Stimulated activated naive CD8-positive, alpha-beta T cell treated with anti-CD3 and anti-CD28 coated beads, Interleukin-15, amount 100 ng/mL, for 72 hours (primary cell): ENCODE measurements at places on chromosomes 12 and 14.

DNA sequence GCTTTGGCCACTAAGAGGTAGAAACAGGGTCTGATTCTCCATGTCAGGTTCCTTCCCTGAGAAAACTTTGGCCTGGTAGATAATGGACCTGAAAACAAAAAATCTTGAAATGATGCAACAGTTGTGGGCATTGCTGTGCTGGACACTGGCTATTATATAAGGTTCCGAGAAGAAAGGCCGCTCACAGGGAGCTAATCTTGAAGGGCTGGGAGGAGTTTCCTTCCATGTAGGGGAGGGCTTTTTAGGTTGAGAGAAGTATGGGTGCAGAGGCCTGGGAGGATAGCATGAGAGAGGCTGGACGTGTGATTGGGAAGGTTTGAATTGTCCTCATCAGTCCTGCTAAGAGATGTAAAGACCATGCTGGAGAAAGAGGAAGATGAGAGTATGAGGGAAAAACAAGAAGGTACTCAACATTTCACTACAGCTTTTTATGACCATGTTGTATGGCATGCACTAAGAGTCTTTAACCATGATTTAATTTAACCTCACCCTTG, 11.6 kb downstream of the LRRK2 start:
- DNase-seq: no peak

- no peak for DNase-seq
Observed at GRCh38 chr14:61593330-61593729, 102.0 kb upstream of the HIF1A start.

GRCh38 chr12:6311822-6312528, 1.5 kb downstream of the PLEKHG6 start:
- DNase-seq: no peak

- no peak for DNase-seq
Observed at GRCh38 chr12:132729541-132730320, 19.1 kb downstream of the PGAM5 start.

DNA sequence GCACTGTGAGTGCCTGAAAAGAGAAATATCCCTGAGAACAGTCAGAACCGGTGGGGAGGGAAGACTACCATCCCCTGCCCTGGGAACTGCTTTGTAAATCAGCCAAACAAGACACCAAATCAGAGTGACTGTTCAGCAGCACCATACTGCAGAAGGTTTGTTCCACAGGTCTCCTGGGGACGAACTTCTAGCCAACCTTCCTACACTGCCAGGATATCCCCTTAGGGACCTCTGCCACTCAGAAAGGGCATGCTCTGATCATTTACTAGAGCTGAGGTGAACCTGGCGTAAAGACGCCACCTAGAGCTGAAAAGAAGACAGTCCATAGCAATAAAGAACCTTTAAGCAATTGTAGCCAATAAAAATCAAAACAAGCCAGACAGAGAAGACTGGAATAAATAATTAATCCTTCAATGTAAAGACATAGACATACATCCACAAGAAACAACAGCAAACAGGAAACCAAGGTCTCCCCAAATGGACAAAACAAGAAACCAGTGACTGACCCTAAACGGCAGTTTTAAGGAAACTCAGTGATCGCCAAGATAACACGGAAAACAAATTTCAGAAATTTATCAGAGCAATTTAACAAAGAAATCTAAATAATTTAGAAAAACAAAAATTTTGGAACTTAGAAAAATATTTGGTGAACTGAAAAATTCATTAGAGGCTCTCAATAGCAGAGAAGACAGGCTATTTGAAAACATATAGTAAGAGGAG, 228.1 kb upstream of the AMIGO2 start:
- peak; percentile 74 for DNase-seq

DNA sequence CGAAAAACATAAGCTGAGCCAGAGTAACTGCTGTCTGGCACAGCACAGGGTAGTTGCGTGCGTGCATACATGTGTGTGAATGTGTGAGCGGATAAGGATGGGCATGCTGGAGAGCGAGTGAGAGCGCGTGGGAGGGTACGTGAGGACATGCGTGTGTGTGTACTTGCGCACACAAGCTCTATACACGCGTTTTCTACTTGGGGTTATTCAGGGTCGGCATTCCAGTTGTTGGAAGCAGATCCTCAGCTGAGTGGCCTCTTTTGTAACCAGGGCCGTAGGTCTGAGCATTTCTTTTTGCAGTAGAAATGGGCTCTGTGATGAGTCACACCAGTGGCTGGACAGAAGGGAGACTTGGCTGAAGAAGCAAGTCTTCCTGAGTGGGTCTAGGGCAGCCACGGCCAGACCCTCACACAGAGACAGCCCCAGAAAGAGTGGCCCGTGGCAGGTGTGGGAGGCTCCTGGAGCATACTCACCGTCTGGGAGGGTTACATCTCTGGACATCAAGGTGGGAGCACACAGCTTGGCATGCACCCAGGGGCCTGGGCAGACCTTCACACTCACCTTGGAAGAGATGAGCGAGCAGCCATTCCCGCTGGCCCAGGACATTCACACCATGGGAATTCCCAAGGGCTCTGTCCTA, 78.0 kb downstream of the LRRC74A start:
- no peak for DNase-seq

- DNase-seq: no peak
Observed at GRCh38 chr12:88893801-88894200, 313.5 kb upstream of the KITLG start.

DNA sequence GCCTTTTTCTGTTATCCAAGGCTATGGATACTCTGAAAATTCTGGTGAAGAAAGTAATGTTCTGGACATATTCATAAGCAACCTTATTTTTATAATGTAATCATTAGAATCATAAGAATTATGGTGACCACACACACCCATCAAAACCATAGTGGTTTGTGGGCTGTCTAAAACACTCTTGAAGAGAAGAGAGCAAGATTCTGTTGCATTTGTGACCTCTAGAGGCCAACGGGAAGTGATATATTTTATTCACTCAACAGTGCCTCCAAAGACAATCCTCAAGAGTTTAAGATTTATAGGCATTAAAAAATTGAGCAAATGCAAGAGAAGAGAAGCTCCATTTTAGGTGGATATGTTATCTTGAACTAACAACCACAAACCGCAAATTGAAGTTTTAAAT, 68.5 kb upstream of the LGR5 start:
- DNase-seq: no peak

DNA sequence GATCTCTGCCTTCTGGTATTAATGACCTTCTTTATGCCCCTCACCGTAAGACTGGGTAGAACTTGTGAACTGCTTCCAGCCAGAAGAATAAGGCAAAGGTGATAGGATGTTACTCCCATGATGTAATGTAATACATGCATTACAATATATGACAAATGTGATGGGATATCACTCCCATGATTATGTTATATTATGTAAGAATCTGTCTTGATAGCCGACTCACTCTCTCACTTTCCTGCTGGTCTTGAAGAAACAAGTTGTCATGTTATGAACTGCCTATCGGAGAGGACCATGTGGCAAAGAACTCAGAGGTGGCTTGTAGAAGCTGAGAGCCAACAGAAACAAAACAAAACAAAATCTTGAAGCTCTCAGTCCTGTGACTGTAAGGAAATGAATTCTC, 30.6 kb upstream of the OSBPL8 start:
- no peak for DNase-seq

DNA sequence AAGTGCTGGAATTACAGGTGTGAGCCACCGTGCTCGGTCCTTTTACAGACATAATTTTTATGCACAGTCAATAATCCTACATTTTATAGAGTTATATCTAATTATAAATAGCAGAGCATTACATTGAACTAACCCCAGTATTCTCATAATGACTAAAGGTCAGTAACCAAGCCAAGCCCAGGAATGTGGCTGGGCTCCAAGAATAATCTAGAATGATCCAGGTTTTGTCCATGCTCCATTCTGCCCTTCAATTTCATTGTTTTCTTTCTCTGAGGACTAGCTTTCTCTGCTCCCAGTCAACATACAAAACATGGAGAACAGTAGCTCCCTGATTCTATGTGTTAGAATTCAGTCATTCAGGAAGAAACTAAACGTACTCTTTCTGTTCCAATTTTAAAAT, 92.1 kb upstream of the KRR1 start:
- no peak for DNase-seq

DNA sequence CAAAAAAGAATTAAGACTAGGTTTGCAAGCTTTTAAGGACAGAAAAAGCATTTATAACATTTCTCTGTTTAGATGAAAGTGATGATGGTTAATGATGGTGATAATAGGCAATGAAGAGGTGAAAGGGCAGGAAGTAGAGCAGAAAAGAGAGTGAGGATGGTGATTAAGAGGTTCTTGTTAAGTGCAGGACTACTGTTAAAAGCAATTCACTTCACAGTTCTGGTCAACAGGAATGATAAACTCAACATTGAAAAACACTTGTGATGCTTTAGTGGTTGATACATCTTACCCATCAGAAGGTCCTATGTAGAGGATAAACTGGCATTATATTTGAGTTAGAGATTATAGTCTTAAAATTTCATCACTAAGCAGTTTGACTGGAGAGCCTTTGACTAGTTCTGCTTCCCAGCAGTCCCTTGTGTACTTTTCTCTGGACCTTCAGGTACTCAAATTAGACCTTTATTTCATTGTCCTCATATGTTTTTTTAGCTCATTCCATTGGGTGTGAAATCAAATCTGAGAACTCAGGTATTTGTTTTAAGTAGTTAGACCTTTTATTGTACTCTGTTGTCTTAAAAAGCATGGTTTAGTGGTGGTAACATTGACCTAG, 10.9 kb downstream of the RAP1B start:
- DNase-seq: no peak

- no peak for DNase-seq
Observed at GRCh38 chr12:2970744-2971143, 11.5 kb downstream of the TEAD4 start.

DNA sequence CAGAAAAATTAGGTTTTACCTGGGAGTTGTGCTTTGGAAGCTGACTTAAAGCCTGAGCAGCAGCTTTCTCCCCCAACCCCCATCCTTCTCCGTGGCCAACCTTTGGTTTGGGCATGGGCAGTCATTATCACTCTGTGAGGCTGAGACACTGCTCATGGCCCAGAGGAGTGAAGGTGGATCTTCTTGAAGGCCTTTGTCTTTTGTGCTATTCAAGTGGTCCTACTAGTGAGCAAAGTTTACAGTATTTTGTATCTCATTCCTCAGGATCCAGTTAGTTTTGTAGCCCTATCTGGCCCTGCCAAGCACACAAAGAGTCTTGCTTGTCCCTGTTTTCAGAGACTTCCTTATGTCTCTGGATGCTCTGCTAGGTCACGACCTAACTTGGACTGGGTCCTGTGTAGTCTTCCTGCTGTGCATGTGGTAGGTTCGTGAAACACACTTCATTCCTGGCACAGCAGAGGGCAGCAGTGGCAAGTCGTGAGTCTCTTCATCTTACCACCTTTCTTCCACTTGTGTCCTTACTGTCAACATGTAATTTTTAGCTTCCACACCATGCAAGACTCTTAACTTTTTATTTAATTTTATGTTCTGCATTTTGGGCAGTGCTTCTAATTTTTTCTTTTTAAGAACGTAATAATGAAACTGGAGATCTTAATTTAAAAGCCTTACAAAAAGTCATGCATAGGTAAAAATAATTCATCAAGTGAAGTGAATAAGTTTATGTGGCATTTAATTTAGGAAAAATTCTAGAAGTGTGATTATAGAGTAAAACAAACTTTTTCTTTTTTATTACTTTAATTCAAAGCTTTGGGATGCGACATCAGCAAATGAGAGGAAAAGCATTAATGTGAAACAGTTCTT, 53.7 kb downstream of the APAF1 start:
- no peak for DNase-seq

GRCh38 chr12:104177663-104178501, 37.7 kb upstream of the TXNRD1 start:
- DNase-seq: no peak

DNA sequence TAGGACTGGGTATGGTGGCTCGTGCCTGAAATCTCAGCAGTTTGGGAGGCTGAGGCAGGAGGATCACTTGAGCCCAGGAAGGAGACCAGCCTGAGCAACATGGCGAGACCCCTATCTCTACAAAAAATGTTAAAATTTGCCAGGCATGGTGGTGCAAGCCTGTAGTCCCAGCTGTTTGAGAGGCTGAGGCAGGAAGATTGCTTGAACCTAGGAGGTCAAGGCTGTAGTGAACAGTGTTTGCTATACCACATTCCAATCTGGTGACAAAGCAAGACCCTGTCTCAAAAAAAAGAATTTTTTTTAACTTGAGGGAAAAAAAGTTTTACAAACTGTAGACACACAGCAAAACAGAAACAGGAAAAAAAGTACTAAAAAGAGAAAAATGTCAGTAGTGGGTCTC, 2.3 kb upstream of the MAP3K9 start:
- DNase-seq: no peak

- no peak for DNase-seq
Observed at GRCh38 chr14:72808564-72808963, 85.3 kb downstream of the DPF3 start.

GRCh38 chr14:61528591-61529021, 166.7 kb upstream of the HIF1A start:
- no peak for DNase-seq

DNA sequence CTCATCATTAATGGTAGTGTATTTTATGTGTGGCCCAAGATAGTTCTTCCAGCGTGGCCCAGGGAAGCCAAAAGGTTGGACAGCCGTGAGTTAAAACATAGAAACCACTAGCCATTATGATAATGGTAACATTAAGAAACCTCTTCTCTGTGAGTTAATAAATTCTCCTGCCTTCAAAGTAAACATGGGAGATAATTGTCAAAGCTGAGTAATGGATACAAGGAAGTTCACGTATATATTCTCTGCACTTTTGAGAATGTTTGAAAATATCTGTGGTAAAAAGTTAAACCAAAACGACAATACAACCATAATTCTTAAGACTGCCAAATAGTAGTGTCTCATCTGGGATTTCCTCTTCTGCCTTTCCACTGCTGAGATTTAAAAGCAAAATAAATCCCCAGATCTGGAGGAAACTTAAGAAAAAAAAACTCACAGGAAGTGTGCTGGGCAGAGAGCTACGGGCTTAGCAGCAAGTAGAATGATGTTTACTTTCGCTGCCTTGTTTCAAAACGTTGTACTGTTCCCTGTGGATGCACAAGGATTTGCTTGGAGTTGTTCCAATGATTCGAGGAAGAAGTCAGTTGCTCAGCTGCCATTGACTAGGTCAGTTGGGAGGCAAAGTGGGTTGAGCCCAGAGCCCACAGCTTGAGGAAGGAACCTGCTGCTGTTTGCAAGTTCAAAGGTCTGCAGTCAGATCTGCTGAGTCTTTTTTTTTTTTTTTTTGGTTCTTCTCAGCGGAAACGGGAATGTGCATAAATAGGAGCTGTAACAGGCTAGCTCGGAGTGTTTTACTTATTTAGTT, 1.7 kb downstream of the TPCN1 start:
- DNase-seq: no peak
